ENCODE measurements at places on chromosomes 3 and 15. TPM values are rescaled to one million over a fixed set of nuclear protein-coding genes. Genes with fewer than 3 reads are reported as not detected.

Gene GOLGA8B
- 11.3 TPM for total RNA-seq

DNA sequence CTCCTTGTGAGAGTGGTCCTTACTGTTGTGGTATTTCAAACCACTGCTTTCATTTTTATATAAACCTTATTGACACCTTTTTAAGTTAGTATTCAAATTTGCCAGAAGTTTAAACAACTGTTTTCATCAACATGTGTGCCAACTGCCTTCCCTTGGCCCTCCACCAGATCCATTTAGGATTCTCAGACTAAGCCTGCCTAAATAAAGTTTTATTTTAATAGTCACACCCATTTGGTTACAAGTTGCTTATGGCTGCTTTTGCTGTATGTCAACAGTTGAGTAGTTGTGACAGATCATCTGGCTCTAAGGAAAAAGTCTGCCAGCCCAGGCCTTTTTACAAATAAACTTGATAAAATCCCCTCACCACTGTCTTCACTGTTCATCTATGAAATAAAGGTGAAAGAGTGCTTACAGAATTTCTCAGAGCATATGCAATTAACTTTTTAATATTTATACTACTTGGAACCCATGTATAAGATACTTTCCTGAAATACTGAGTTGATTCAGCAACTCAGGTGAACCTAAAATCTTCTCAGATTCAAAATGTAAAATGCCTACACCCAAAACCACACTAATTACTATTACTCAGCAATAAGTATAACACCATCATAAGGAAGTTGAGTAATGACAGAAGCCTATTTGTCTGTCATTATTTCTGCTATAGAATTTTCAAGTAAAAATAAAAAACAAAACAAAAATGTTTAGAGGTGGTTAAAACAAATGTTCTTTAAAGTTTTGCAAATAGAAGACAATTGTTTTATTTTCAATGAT, 35.1 kb downstream of the PEAK1 start:
- DNase-seq = no peak

Gene MST1R
- total RNA-seq = 0.36 TPM

DNA sequence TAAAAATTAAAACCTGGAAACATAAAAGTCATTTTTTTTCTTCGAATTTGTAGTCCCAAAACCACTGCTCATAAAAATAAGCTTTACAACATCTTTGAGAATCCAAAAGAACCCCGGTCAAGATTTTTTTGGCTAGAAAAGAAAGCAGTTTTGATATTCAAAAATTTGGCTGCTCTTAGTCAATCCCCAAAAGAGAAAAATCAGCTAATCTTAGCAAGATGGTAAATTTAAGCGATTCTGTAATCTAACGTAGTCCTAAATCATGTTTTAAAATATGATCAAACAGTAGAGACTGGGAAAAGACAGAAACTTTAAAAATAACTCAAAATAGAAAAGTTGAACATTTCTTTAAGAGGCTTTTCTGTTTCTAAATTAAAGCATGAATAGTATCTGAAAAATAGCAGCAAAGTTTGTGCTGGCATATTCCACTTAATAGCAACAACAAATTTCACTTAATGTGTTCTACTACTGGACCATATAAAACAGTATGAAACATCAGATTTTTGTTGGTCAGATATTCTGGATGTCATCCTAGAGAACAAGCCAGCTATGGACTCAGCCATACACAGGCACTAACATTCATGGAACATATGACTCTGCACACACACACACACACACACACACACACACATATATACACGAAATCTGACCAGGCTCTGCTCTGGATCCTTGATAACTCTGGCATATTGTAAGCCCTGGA, 19.1 kb upstream of the NR2F2 start:
- DNase-seq = no peak

Gene ANKRD63
- not detected for total RNA-seq

- DNase-seq = peak; percentile 98
Observed at GRCh38 chr3:156787926-156788663, 38.1 kb upstream of the LEKR1 start.

Gene TOPBP1
- 66.9 TPM for total RNA-seq

Measured in RPMI7951 (cell line).